RCC 7860 (cell line): ENCODE measurements at places on chromosomes 7 and 10.
A peak's percentile ranks its signal among the peaks of the same experiment; 100 is the strongest.

GRCh38 chr7:8260871-8261694, 884 bp downstream of the ICA1 start:
- DNase-seq = no peak

GRCh38 chr10:22317076-22317370, 835 bp downstream of the COMMD3 start:
- DNase-seq = no peak

DNA sequence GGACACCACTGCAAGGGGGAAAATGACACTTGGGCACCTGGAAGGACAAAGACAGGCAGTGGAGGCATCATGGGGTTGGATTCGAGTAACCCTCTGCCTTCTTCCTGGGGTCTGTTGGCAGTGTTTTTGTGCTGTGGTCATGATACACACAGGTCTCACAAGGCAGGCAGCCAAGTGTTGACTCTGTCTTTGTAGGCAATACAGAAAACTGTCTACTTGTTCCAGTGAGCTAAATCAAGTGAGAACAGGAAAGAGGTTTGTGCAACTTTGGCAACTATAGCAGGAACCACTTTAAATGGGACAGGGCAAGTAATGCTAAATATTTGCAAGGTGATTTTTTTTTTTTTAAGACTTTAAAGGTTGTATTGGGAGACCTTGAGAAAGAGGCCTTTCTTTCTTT, 578.6 kb upstream of the GALNT17 start:
- DNase-seq = no peak

GRCh38 chr7:20053334-20054104, 163.7 kb downstream of the MACC1 start:
- no peak for DNase-seq

GRCh38 chr7:115679976-115680375, 350.6 kb downstream of the TFEC start:
- peak; percentile 35 for DNase-seq

DNA sequence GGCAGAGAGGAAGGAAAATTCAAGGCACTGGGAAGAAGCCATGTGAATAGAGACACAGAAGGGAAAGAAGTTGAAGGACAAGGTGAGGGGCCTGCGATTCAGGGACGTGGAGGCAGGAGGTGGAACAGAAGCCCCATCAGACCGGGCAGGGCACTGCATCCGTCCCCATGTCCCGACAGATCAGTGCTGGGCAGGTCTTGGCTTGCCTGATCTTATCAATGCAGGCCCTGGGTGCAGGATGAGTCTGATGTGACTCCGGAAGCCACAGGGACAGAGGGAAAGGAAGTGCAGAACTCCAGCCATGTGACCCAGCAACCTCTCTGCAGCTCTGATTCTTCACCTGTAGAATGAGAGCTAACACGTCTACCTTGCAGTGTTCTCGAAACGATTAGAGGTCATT, 136.2 kb upstream of the CTBP2 start:
- DNase-seq = no peak

- no peak for DNase-seq
Observed at GRCh38 chr7:158117341-158118222, 470.0 kb downstream of the PTPRN2 start.

GRCh38 chr10:34231441-34232180, 583.5 kb downstream of the PARD3 start:
- no peak for DNase-seq

DNA sequence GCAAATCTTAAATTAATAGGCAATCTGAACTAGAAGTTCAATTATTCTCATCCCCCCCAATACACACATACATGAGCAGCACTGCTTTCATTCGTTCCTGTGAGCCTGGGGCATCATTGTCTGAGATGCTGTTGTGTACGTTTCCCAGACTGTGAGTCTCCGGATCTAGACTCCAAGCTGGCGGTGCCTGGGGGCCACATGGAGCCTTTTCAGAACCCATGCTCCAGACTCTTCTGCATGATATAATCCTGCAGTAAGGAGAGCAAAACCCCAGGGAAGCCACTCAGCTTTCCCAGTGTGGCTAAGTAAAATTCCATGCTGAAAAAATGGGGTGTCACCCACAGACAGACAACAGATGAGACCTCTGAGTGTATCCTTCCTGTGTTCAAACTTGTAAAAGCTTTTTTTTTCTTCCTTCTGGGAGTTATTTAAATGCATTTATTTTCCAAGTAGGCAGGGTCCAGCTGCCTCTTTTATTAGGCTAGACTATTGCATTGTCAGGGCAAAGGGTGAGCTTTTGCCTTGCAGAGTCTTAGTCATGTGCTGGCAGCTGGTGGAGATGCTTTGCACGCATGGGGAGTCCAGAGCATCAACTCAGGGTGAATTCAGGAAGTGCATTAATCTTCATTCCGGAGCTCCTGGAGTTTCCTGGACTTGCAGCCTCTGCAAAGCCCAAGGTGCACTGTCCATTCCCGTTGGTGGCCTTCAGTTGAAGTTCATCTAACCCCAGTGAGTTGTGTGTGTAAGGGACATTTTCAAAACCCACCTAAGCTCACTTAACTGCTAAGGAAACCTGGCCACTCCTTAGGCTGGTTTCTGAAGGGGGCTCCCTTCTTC, 185.7 kb upstream of the ADO start:
- peak; percentile 72 for DNase-seq

DNA sequence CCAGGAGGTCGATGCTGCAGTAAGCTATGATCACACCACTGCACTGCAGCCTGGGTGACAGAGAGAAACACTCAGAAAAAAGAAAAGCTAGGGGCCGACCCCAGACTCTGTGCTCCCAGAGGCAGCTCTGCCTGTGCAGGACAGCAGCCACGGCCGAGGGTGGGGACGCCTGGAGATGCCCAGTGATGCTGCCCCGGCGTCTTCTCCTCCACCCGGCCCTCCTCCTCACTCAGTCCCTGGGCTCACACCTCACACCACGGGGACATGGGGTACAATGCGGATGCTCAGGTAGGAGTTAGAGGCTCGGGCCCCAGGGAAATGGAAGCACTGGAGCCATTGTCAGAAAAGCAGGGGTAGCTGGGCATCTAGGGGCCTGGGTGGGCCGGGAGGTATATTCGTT, 46.3 kb upstream of the ELFN1 start:
- no peak for DNase-seq

- no peak for DNase-seq
Observed at GRCh38 chr7:139827042-139827441, 2.0 kb upstream of the TBXAS1 start.

DNA sequence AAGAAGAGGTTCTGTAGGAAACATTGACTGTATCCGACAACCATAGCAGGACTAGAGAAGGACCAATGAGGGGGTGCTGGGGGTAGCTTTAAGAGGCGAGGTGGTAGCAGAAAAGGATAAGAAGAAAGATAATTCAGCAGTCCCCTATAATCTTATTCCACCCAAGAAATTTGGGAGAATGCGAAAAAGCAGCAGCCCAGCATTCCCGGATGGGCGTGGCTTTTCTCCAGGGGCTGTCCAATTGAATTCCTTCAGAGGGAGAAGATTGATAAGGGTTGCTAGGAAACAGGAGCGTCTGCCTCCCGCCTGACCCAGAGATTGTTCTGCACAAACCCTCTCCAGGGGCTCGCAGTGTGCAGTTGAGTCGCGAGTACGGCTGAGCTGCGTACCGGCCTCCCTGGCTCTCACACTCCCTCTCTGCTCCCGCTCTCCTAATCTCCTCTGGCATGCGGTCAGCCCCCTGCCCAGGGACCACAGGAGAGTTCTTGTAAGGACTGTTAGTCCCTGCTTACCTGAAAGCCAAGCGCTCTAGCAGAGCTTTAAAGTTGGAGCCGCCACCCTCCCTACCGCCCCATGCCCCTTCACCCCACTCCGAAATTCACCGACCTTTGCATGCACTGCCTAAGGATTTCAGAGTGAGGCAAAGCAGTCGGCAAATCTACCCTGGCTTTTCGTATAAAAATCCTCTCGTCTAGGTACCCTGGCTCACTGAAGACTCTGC, at the start of gene GRM3:
Gene GRM3, plus strand, starts transcription at position 349 of the 721 bp plus-strand sequence. CDS start 121,237 bp downstream, outside the sequence.
- no peak for DNase-seq

DNA sequence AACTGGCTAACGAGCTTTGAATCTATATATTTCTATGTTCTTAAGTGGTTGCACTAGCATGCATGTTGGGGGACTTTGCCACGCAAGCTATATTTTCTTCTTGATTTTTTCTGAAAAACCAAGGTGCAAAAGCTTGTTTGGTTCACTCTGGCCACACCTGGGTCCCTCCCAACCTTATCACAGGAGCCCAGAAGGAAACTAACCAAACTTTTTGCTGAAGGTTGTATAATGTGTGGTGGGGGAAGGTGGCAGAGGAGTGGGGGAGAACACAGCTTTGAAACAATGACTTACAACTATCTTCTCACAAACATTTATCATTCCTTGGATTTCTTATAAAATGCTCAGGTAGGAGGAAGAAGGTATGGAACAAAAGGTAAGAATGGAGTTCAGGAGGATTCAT, 75.3 kb downstream of the TMEM168 start:
- DNase-seq = no peak

GRCh38 chr7:5827755-5828154, 46.3 kb upstream of the RNF216 start:
- DNase-seq = peak; percentile 35

GRCh38 chr10:70478191-70479164, at the start of gene PALD1:
PALD1 (plus strand) TSS chr10:70478767; CDS start chr10:70525952, 47,185 bp downstream.
- DNase-seq = no peak

GRCh38 chr7:47150497-47151260, 431.2 kb downstream of the TNS3 start:
- no peak for DNase-seq

GRCh38 chr7:16399916-16400892, 21.1 kb downstream of the CRPPA start:
- DNase-seq = no peak

DNA sequence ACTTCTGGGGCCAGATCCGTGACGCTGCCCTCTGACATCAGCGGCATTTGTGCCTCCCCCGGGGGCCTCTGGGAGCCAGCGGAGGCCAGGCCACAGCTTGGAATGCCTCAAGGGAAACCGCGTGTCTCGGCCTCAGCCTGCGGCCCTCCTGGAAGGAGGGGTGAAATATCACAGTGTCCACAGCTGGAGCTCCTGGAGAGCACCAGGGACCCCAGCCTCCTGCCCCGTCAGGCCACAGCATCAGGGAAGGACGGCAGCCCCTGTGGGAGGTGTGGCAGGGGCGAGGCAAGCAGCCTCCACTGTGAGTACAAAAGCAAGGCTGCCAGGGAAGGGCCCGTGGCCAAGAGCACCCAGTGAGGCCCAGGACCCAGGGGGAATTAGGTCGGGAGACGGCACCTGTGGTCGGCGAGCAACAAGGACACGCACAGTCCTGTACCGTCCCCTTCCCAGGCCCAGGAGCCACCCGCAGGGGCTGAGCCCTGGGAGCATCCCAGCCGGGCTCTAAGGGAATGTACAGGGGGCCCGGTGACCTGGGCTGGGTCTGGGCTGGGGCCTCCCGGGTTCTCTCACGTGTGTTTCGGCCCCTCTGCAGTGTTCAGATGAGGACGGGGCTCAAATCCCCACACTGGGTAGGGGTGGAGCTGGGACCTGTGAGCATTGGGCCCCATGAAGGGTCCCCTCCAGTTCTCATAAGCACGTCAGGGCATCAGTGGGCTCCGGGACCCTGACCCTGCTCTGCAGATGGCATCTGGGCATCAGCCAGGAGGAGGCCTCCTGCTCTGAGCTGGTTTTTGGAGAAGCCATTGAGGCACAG, 18.7 kb upstream of the KNDC1 start:
- DNase-seq = no peak

GRCh38 chr7:85396676-85397075, 209.8 kb upstream of the SEMA3D start:
- DNase-seq = no peak

DNA sequence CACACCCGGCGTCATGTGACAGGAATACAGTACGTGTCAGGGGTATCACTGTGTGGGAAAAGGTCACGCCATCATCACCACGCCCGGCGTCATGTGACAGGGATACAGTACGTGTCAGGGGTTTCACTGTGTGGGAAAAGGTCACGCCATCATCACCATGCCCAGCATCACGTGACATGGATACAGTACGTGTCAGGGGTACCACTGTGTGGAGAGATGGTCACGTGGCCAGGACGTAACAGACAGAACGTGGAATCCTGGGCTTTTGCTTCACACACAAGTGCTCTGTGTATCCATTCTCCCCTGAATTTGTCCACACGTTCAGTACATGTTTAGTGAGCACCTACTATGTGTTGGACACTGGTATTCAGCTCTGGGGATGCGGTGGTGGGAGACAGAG, 34.5 kb upstream of the DIP2C start:
- DNase-seq = no peak

DNA sequence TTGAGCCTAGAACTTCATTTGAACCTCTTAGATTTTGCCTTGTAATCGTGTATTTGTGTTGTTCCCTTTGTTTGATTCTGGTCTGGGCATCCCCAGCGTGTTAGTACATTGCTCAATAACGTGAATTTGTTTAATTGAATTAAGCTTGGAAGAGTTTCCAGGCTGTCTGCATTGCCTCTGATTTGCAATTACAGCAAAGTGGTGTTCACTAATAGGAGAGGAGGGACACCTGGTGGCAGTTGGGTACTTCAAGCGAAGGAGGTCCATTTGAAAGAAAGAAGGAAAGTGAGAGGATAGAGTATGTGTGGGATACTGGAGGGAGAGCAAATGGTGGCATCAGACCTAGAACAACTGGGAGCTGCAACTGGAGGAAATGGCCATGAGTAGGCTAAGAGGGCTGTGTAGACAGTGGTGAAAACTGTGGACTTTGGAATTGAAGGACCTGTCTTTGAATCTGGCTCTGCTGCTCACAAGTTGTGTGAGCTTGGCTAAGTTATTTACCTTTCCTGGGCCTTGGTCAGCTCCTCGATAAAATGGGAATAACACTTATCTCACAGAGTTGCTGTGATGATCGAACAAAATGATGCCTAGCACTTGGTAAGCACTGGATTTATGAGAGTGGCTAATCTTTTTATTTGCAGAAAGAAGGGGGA, 15.1 kb downstream of the LSMEM1 start:
- peak; percentile 44 for DNase-seq

DNA sequence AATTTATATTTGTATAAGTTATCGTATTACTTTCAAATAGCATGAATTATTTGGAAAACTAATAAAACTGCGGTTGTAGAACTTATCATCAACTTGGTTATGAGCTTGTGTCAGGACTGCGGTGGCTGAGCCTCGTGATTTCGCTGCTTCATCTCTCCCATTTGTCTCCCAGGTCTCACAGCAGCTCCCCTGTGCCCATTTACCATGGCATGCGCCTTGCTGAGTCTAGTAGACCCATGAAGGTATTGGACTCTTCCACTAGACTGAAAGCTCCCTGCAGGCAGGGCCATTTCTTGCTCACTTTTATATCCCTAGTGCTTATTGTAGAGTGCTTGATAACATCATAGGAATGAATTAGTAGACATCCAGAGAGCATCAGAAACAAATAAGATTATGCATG, 53.9 kb downstream of the CPXM2 start:
- no peak for DNase-seq

GRCh38 chr10:120931423-120931822, 80.3 kb downstream of the WDR11 start:
- DNase-seq = no peak
